Thymus (tissue), 14 donors: ENCODE measurements at places on chromosomes 13 and 19. TPM values are rescaled to one million over a fixed set of nuclear protein-coding genes. Genes with fewer than 3 reads are reported as not detected.

GRCh38 chr19:20664901-20665781, 3.8 kb upstream of the ZNF626 start:
- no peak for DNase-seq
- H3K27me3 ChIP-seq = no peaks in the 10 kb centered on the region
- H3K4me1 ChIP-seq = peaks cover 4% of the 10 kb centered on the region
- no peak overlapping the region for H3K27ac ChIP-seq
- H3K4me3 ChIP-seq = no peak overlapping the region
- no peaks in the 10 kb centered on the region for H3K36me3 ChIP-seq

GRCh38 chr13:35724446-35724845, 248.0 kb upstream of the MAB21L1 start:
- no peaks in the 10 kb centered on the region for H3K4me1 ChIP-seq
- H3K4me3 ChIP-seq = no peak overlapping the region
- H3K27me3 ChIP-seq = no peaks in the 10 kb centered on the region
- peak; percentile 11 for DNase-seq
- H3K27ac ChIP-seq = no peak overlapping the region

SELENOV gene
- polyA plus RNA-seq = not detected

CAB39L gene
- 7.6 TPM for polyA plus RNA-seq

DNA sequence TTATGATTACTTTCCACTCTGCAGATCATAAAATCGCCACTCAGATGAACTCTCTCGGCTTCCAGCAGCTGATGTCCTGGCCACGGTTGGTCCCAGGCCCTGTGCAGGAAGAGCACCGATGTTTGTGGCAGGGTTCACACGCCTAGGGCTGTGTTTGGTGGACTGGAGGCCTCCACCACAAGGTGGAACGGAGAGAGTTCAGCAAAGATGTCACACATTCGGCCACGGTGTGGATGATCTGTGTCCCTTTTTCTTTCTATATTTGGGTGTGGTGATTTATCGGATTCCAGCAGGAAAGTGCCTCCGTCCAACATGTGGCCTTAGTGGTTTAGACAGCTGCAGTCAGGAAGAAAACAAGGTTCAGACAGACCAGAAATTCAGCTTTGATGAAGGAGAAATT, 521 bp upstream of the SHISA2 start:
- no peak for DNase-seq
- H3K36me3 ChIP-seq = no peaks in the 10 kb centered on the region
- H3K27ac ChIP-seq = no peak overlapping the region
- H3K27me3 ChIP-seq = peaks cover 63% of the 10 kb centered on the region
- H3K4me3 ChIP-seq = no peak overlapping the region

GRCh38 chr13:77975358-77976042, 56.9 kb upstream of the EDNRB start:
- H3K27ac ChIP-seq = no peak overlapping the region
- no peaks in the 10 kb centered on the region for H3K36me3 ChIP-seq
- no peak overlapping the region for H3K4me3 ChIP-seq
- no peak for DNase-seq

DNA sequence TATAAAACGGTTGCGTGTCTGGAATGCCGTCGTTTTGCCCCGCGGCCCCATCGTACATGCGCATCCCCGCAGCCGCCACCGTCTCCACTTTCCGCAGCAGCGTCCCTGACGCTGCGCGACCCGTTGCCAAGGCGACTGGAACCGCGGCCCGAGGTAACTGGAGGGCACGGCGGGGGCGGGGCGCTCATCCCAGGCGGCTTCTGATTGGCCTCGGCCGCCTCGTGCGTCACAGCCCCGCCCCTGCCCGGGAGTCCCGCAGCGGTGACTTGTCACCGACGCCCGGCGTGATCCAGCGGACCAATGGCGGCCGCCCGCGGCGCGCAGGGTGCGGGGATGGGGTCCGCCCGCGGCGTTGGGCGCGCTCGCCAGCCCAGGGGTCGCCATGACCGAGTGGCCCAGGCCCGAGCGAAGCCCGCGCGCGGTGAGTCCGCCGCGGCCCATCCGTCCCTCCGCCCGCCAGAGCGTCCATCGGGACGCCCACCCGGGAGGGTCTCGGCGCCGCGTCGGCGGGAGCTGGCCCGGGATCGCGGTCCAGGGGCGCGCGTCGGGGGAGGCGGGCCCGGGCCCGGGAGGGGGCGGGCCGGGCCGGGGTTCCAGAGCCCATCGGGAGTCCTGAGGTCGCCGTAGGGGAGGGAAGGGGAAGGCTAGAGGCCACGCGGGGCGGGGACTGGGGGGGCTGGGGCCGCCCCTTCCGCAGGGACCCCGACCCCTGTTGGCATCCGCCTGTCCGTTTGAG, at the start of gene ZSCAN1:
TSS of gene ZSCAN1 (plus strand) at position 285 of the 736 bp plus-strand sequence. CDS start 3,812 bp downstream, outside the sequence.
- H3K27ac ChIP-seq = no peak within 1 kb of the TSS
- no peaks in the 10 kb centered on the region for H3K27me3 ChIP-seq
- no peaks in the 10 kb centered on the region for H3K4me1 ChIP-seq
- no peaks in the 10 kb centered on the region for H3K36me3 ChIP-seq

DNA sequence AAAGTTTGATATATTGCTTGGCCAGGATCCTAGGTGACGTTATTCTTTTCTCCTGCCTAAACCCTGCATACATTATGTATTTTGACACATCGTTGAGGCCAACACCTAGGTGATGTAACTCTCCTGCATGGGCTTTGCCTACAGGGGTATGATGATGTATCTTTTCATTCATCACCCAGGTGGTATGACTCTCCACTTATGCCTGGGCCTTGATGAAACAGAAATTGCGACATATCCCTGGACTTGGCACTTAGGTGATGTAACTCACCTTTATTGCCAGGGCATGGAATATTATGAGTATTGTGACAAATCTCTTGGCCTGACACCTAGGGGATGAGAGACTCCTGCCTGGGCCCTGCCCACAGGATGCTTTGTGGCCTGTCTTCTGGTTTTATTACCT, 18.5 kb upstream of the ZNF681 start:
- no peaks in the 10 kb centered on the region for H3K27me3 ChIP-seq
- no peak overlapping the region for H3K4me3 ChIP-seq
- no peak overlapping the region for H3K27ac ChIP-seq
- DNase-seq = no peak
- peaks cover 3% of the 10 kb centered on the region for H3K36me3 ChIP-seq

SMIM24 gene
- 74.7 TPM for polyA plus RNA-seq

ZNF714 gene
- 5.0 TPM for polyA plus RNA-seq

- H3K36me3 ChIP-seq = no peaks in the 10 kb centered on the region
- H3K27me3 ChIP-seq = no peaks in the 10 kb centered on the region
- H3K27ac ChIP-seq = no peak overlapping the region
- H3K4me3 ChIP-seq = no peak overlapping the region
- DNase-seq = no peak
Measured at GRCh38 chr13:22077764-22078163, 406.9 kb downstream of the FGF9 start.

GRCh38 chr19:38277549-38277948, 13.2 kb downstream of the SPINT2 start:
- no peak for DNase-seq
- peaks cover 8% of the 10 kb centered on the region for H3K4me1 ChIP-seq
- no peaks in the 10 kb centered on the region for H3K36me3 ChIP-seq

GRCh38 chr13:39884166-39884565, 228.7 kb downstream of the COG6 start:
- H3K4me3 ChIP-seq = no peak overlapping the region
- H3K36me3 ChIP-seq = no peaks in the 10 kb centered on the region
- DNase-seq = no peak
- no peaks in the 10 kb centered on the region for H3K27me3 ChIP-seq

DNA sequence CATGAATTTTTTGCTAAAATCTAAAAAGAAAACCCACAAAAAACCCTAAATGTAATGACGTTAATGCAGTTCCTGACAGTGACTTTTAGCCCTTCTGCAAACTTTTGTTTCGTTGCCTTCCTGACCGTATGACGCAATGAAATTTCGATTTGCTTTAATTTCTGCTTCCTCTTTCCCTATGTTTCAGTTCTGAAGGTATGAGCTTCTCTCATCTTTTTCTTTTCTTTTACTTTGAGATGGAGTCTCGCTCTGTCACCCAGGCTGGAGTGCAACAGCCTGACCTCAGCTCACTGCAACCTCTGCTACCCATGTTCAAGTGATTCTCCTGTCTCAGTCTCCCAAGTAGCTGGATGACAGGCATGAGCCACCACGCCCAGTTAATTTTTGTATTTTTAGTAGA, 6.1 kb upstream of the LILRA5 start:
- no peaks in the 10 kb centered on the region for H3K4me1 ChIP-seq
- H3K36me3 ChIP-seq = no peaks in the 10 kb centered on the region
- no peak overlapping the region for H3K4me3 ChIP-seq
- DNase-seq = no peak

RASAL3 gene
- 68.1 TPM for polyA plus RNA-seq

PGLYRP2 gene
- polyA plus RNA-seq = 0.14 TPM
